Fibroblast of villous mesenchyme (primary cell): ENCODE measurements at places on chromosomes 12 and 14. TPM values are rescaled to one million over a fixed set of nuclear protein-coding genes. Genes with fewer than 3 reads are reported as not detected.

Gene KLHL33
- under 0.01 and 0.43 TPM in 2 replicates for total RNA-seq

Gene DPY19L2
- total RNA-seq: 9.0 and 11.2 TPM in 2 replicates

Gene LRFN5
- total RNA-seq: 0.97 and 1.7 TPM in 2 replicates

Gene MFAP5
- 0.86 and 4.8 TPM in 2 replicates for total RNA-seq

Gene OTX2
- total RNA-seq: not detected in 2 replicates

Gene RBM25
- total RNA-seq: 33.8 and 44.0 TPM in 2 replicates

Gene CLMN
- under 0.01 and 0.43 TPM in 2 replicates for total RNA-seq

Gene SRRM4
- total RNA-seq: not detected in 2 replicates
